ENCODE measurements at places on chromosomes 3 and 15.

GRCh38 chr3:128617270-128617556 is 33.4 kb downstream of the RPN1 start:
- DNase-seq = no peak

- DNase-seq = no peak
Observed at GRCh38 chr3:58355179-58355578, 22.5 kb downstream of the PXK start.

DNA sequence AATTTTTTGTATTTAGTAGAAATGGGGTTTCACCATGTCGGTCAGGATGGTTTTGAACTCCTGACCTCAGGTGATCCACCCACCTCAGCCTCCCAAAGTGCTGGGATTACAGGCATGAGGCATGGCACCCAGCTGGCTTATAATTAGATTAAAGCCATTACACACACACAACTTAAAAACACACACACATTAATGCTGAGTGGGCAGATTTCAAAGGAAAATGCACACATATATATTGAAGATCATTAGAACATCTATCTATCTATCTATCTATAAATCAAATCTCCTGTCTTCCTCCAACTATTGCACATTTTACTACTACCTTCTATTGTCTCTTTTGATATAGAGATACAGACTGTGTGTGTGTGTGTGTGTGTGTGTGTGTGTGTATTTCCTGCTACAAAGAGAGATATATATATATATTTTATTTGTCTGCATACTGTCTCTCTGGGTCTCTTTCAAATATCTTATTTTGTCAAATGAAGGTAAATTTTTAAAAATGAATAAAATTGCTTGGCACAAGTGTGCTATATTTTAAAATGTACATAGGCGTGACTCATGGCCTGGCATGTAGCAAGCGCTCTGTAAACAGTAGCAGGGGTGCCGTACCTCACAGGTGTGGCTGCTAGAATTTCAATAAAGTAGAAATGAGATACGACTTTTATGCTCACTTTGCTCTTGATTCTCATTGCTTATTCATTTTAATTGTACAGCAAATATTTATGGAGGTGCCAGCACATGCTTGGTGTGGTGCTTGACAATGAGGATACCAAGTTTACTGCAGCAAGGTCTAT is 655.8 kb downstream of the AGBL1 start:
- no peak for DNase-seq

- no peak for DNase-seq
Observed at GRCh38 chr3:154316974-154317767, 7.1 kb downstream of the DHX36 start.

DNA sequence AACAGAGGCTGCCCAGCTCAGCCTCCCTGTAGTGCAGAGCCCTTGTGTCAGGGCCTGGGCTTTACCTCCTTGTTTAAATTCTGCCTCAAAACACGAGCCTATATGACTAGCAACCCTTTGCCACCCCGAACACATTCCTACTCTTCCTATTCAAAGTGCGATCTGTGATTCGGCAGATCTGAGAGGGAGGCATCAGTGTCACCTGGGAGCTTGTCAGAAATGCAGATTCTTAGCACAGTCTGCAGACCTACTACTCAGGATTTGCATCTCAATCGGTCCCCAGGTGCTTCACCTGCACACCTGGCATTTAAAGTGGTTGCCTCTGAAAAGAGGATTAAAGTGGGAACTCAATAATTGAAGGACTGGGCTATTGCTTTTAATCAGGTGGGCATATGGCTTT is 273.2 kb upstream of the TOPAZ1 start:
- DNase-seq = no peak

DNA sequence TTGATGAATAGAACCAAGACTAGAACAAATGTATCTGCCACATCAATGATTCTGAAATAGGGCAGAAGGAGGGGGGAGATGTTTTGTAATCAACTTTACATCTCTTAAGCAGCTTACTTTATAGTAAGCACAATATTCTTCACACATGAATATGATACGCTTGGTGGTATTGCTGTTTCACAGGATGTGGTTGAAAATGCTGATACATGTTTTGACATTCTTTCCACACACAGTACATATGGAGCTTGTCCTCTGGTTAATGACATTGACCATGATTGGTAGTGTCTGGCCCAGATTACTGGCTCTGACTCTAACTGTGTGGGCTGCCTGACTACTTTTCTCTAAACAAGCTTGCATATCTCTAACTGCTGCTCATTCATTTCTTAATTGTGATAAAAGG is 168.9 kb downstream of the KLHL25 start:
- no peak for DNase-seq

Data from dorsolateral prefrontal cortex (tissue), 122 donors.